ENCODE measurements at places on chromosomes 5 and 9.
A peak's percentile ranks its signal among the peaks of the same experiment; 100 is the strongest.

DNA sequence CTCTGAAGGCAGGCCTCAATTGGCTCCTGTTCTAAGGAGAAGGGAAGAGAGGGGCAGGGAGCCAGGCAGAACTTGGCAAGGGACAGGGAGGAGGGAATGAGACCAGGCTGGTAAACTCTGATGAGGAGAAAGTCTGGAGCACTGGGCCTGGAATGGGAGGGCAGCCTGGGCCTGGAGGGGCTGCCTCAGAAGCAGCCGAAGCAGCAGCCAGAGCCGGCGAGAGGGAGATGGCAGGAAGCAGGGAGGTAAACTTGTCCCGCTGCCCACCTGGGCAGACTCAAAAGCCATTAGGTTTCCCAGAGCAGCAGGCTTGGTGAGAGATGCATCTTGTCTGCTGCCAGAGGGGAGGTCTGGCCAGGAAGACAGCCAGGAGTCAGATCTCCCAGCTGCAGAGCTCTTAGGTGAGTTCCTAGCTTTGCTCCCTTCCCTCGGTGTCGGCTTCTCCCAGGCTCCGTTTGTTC, 37.0 kb upstream of the CRB2 start:
- no peak for DNase-seq

- no peak for DNase-seq
Observed at GRCh38 chr9:76573905-76574760, 115.2 kb downstream of the GCNT1 start.

- no peak for DNase-seq
Observed at GRCh38 chr9:86809759-86810367, 137.4 kb downstream of the GAS1 start.

- peak; percentile 43 for DNase-seq
Observed at GRCh38 chr5:104412649-104413240, 850.2 kb upstream of the NUDT12 start.

- DNase-seq, result no peak
Observed at GRCh38 chr5:8700222-8700621, 831.3 kb downstream of the MTRR start.

- DNase-seq, result no peak
Observed at GRCh38 chr9:124473310-124473709, 23.1 kb downstream of the ADGRD2 start.

- no peak for DNase-seq
Observed at GRCh38 chr9:126148994-126149393, 177.6 kb upstream of the MVB12B start.

DNA sequence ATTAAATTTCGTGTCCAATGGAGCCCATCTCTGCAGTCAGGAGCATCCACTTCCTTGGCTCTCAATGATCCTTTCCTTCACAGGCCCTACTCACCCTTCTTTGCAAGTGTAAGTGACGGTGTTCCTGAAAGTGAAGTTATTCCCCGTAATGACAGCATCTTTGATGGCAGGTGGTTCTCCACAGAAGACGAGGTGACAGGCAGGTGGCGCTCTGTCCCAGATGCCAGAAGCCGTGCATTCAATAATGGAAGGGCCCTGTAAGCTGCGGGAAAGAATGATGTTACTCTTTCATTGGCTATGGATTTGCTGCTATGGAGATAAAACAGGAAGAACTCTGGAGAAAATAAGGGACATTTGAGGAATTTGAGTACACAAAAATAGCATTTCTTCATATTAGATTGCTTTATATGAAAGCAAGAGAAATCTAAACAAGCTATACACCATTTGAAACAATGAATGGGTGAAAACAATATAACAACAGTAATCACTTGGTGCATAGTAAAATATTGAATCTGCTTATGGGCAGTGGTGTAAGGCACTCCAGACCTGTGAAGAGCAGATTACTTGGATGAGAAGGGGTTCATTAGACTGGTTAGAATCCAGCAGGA, 89.9 kb upstream of the TXNDC8 start:
- DNase-seq, result peak; percentile 77

- no peak for DNase-seq
Observed at GRCh38 chr9:82668689-82669199, 394.2 kb downstream of the RASEF start.

- DNase-seq, result no peak
Observed at GRCh38 chr9:2962471-2963172, 118.7 kb upstream of the PUM3 start.

All from WTC11 (cell line).